WTC11 (cell line): ENCODE measurements at places on chromosomes 2 and 18.
A peak's percentile ranks its signal among the peaks of the same experiment; 100 is the strongest.

DNA sequence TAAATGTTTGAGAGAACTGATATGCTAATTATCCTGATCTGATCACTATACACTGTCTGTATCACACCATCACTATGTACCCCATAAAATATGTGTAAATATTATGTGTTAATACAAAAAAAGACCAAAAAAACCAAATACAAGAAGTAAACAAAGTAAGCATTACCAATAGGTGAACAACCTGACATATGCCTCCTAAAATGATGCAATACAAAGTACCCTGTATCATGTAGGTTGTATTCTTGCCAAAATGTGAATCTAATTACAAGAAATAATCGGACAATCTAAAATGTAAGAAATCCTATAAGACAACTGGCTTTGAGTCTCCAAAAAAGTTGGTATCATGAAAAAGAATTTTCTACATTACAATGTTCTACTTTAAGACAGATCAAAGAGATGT, 7.8 kb downstream of the POLR1A start:
- no peak for DNase-seq
- H3K27ac ChIP-seq, result no peak overlapping the region
- peaks cover 55% of the 10 kb centered on the region for H3K36me3 ChIP-seq
- H3K4me3 ChIP-seq, result no peak overlapping the region
- H3K27me3 ChIP-seq, result no peaks in the 10 kb centered on the region

DNA sequence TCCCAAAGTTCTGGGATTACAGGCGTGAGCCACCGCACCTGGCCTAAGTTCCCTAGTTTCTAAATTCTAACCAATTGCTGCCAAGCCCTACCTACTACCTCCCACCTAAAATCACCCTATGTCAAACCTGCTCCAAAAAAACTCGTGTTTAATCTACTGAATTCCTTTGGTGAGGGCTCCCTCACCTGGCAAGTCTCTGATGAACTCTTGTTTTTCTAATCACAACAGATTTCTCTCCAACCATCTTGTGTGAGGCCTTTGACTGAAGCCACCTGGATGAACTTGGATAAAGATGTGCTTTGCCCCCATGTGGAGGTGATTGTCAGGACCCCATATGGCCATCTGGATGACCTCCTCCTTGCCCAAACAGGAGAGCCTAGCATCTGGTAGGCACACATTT, 17.4 kb upstream of the SLC35G4 start:
- no peak for DNase-seq
- peaks cover 19% of the 10 kb centered on the region for H3K4me1 ChIP-seq
- H3K27me3 ChIP-seq, result no peaks in the 10 kb centered on the region
- no peak overlapping the region; the same call in 1 of the 2 replicates for H3K27ac ChIP-seq
- H3K36me3 ChIP-seq, result peaks cover 22% of the 10 kb centered on the region
- H3K4me3 ChIP-seq, result no peak overlapping the region

GRCh38 chr2:68429311-68429826, 37.7 kb downstream of the FBXO48 start:
- no peaks in the 10 kb centered on the region for H3K27me3 ChIP-seq
- H3K4me3 ChIP-seq, result no peak overlapping the region
- no peaks in the 10 kb centered on the region for H3K4me1 ChIP-seq
- no peaks in the 10 kb centered on the region for H3K36me3 ChIP-seq

DNA sequence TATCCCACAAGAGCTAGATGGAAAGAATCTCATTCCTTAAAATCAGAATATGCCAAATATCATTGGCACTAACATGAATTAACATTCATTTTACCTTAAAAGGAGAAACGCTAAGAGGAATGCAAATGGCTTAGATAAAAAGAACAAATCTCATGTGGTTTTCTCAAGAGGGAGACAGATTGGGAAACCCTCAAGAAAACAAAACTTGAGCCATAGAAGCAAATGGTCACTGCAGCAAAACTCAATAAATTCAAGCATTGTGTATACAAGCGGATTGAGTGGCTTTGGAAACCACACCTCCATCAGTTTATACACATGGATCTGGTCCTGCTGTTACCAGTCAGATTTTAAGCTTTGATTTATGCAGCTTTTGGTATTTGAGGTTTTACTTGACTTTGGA, 1331.8 kb upstream of the ZEB2 start:
- DNase-seq, result no peak
- H3K4me3 ChIP-seq, result no peak overlapping the region
- no peaks in the 10 kb centered on the region for H3K36me3 ChIP-seq
- H3K4me1 ChIP-seq, result 0 out of 2 replicates have a peak, but pooled peaks cover 3% of the 10 kb centered on the region

DNA sequence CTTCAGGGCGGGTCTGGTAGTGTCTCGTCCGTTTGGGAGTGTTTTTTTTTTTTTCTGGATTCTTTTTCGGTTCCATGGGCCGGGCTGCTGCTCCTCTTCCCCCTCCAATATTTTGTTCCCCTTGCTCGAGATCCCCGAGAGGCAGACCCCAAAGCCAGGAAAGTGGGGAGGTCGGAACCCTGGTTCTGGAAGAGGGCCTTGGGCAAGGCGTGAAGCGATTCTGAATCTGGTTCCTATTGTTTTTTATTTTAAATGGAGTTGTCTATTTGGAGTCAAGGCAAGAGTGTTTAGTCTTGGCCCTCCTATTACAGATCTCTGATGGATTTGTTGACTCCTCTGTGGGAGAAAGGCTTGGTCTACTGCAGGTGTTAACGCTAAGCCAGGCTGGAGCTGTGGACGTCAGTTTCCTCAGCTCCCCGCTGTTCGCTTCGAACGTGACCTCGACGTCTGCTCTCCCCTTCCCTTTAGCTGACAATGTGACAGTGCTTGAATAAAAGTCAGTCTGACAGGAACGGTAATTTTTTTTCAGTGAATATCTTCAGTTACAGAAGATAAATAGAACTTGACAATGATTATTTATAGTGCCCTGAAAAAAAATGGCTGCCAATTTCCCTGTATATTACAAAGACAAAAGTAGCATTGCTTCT, 683 bp upstream of the DNAJC27 start:
- no peaks in the 10 kb centered on the region for H3K36me3 ChIP-seq
- peaks cover 8% of the 10 kb centered on the region; the same call in 1 of the 2 replicates for H3K4me1 ChIP-seq
- peak overlapping the region; percentile 99 for H3K27ac ChIP-seq
- no peak for DNase-seq
- no peaks in the 10 kb centered on the region for H3K27me3 ChIP-seq
- peak overlapping the region; percentile 97 for H3K4me3 ChIP-seq

GRCh38 chr2:142174176-142174575, 43.4 kb upstream of the LRP1B start:
- H3K36me3 ChIP-seq, result no peaks in the 10 kb centered on the region
- no peak for DNase-seq
- H3K4me1 ChIP-seq, result no peaks in the 10 kb centered on the region

DNA sequence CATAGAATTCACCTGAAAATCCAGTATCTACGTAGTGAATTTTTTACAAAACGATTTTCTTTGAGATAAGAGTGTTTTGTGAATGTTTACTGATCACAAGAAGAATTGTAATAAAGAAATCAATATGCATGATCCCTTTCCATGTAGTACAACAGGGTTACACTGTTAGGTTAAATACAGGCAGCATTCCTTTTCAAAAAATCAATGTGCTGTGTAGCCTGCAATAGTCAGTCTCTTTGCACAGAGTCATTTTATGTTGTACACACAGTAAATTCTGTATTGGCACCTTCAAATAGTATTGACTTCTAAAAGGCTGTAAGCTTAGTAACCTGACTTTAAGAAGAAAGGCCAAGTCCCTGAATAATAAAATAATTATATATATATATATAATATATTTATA, 63.3 kb downstream of the ZNF407 start:
- no peak overlapping the region for H3K27ac ChIP-seq
- H3K4me3 ChIP-seq, result no peak overlapping the region
- H3K4me1 ChIP-seq, result peaks cover 5% of the 10 kb centered on the region
- DNase-seq, result no peak
- no peaks in the 10 kb centered on the region for H3K36me3 ChIP-seq

DNA sequence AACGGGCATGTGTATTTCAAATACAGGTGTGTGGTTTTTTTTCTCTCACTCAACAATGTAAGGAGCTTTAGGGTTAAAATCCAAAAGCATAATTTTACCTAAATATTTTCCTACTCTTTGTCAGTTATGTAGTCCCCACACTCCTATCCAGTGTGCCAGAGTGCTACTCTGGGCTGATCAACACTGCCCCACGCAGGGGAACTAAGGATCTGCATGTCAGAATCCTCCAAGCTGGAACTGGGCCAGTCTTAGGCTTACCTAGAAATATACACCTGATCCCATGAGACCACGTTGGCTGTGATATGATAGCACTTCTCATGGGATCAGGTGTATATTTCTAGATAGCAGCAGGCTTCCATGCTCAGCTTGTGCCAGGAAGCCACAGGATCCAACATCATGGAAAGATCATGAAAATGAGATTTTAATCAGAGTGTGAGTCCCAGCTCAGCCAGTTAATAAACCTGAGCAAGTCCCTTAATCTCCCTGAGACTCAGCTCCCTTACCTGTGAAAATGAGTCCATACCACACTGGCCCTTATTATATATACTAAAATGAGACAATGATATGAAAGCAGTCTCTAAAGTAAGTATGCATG, 29.7 kb downstream of the CCDC141 start:
- H3K27me3 ChIP-seq, result no peaks in the 10 kb centered on the region
- H3K27ac ChIP-seq, result no peak overlapping the region
- no peaks in the 10 kb centered on the region for H3K4me1 ChIP-seq
- peak; percentile 75 for DNase-seq
- H3K36me3 ChIP-seq, result no peaks in the 10 kb centered on the region; the same call in 1 of the 2 replicates

DNA sequence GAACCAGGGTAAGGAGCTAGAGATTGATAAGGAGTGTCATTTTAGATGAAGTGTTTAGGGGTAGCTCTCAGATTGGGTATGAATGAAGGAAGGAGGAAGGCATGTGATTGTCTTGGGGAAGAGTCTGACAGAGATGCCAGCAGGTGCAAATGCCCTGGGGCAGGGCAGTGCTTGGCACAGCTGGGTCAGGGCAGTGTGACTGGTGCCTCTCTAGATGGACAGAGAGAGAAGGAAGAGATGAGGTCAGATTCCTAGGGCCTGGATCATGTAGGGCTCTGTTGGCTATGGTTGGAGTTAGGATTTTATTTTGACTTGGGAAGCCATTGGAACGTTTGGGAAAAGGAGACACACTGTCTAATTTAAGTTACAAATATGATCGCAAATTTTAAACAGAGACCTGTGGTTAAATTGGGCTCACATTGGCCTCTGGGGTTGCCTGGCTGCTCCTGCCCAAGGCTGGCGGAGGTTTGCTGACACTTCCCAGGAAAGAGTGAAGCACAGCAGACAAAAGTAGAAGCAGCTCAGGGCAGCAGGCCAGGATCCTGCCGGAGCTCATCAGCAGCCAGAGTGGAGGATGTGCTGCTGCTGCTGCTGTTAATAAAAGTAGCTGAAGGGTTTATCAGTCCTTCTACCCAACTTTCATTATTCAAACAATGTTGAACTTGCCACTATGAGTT, 32.7 kb upstream of the FHL2 start:
- no peak overlapping the region for H3K4me3 ChIP-seq
- H3K36me3 ChIP-seq, result no peaks in the 10 kb centered on the region
- H3K4me1 ChIP-seq, result peaks cover 24% of the 10 kb centered on the region
- no peaks in the 10 kb centered on the region; the same call in 1 of the 2 replicates for H3K27me3 ChIP-seq
- H3K27ac ChIP-seq, result no peak overlapping the region
- DNase-seq, result no peak

- DNase-seq, result no peak
- H3K27me3 ChIP-seq, result no peaks in the 10 kb centered on the region
- peaks cover 5% of the 10 kb centered on the region; the same call in 1 of the 2 replicates for H3K36me3 ChIP-seq
- no peak overlapping the region for H3K4me3 ChIP-seq
These were observed 246.2 kb downstream of the HNMT start for GRCh38 chr2:138210487-138210886.

DNA sequence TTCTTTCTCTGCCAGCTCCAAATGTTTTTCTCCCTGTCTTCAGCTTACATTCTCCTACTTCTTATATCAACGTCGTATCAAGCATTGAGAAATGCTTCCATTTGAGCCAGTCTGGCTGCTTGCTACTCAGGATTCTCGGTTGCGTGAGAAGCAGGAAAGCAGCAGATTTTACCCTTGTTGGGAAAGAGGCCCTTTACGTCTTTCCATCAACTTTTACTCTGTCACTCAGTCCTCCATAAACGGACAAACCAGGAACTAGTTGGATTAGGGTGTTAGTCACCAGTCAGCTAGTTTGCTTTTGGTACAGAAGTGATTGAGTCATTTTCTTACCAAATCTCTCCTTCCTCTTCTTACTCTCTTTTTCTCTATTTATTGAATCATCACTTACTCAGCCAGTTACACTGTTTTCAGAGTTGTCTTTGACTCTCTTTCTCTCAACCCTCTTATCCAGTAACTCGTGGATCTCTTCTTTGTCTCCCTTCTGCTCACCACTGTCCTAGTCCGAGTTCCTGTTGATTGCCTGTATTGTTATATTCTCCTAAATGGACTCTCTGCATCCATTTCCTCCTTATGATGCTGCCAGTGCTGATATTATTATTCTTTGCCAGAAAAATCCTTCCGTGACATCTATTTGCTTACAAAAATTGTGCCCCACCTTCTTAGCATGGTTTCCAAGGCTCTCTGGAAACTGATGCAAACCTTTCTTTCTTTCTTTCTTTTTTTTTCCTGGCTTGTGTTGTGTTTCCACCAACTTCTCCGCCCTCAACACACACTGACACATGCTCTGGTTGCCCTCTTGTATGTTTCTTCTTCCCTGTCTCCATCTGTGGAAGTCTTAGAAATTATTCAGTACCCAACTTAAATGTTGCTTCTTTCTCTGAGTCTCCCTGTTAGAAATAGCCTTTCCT, 61.5 kb downstream of the VRK2 start:
- no peaks in the 10 kb centered on the region for H3K27me3 ChIP-seq
- peaks cover 5% of the 10 kb centered on the region; the same call in 1 of the 2 replicates for H3K4me1 ChIP-seq
- no peaks in the 10 kb centered on the region for H3K36me3 ChIP-seq
- peak overlapping the region; percentile 9 for H3K27ac ChIP-seq
- no peak for DNase-seq
- no peak overlapping the region for H3K4me3 ChIP-seq

DNA sequence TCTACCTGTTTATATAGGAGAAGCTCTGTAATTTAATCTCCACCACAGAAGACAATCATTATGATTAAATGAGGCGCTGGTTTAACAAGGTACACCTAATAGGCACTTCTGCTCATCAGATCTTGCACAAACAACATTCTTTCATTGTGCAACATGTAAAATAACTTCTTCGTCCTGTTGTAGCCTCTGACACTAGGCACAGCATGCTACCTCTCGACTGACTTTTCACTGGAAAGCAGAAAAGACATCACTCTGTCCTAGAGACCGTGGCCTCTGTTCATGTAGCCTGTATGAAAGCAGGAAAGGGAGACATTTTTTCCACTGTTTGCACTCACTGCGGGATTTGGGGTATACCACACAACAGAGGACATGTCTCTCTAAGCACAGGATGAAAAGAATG, 316.5 kb downstream of the IRS1 start:
- peak overlapping the region; percentile 97 for H3K27ac ChIP-seq
- H3K36me3 ChIP-seq, result peaks cover 5% of the 10 kb centered on the region
- no peak for DNase-seq
- peak overlapping the region; percentile 5; the same call in 1 of the 2 replicates for H3K4me3 ChIP-seq
- H3K27me3 ChIP-seq, result no peaks in the 10 kb centered on the region

DNA sequence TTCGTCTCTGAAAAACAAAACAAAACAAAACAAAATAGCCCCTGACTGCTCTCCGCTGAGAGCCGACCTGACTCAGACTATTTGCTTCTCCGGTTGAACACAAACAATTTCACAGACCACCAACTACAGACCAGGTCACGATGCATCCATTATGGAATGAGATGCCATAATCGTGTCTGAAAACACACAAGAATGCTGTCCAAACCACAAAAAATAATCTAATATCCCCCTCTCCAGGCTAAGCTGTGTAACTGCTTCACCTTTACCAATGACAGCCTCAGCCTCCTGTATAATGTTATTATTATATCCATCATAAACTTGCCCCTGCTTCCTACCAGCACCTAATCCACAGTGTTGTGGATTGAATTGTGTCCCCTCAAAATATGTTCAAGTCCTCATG, 114.7 kb downstream of the DNAH6 start:
- H3K36me3 ChIP-seq, result no peaks in the 10 kb centered on the region
- H3K4me1 ChIP-seq, result no peaks in the 10 kb centered on the region
- DNase-seq, result no peak
